ENCODE measurements at places on chromosomes 1 and 21. TPM values are rescaled to one million over a fixed set of nuclear protein-coding genes. Genes with fewer than 3 reads are reported as not detected.

The GTF2B gene
- total RNA-seq, result 60.8 TPM

The CCDC17 gene
- 1.2 TPM for total RNA-seq

- H3K27ac ChIP-seq, result no peak overlapping the region
- H3K4me3 ChIP-seq, result no peak overlapping the region
- no peaks in the 10 kb centered on the region for H3K4me1 ChIP-seq
- no peaks in the 10 kb centered on the region for H3K36me3 ChIP-seq
- H3K27me3 ChIP-seq, result no peaks in the 10 kb centered on the region
Measured at GRCh38 chr1:31441558-31441957, 28.5 kb downstream of the SERINC2 start.

- no peak overlapping the region for H3K4me3 ChIP-seq
- H3K27ac ChIP-seq, result no peak overlapping the region
- no peaks in the 10 kb centered on the region for H3K36me3 ChIP-seq
- DNase-seq, result no peak
Measured at GRCh38 chr1:29523136-29523535, 286.8 kb downstream of the PTPRU start.

GRCh38 chr21:31290765-31291164 lies 53.3 kb downstream of the TIAM1 start:
- H3K27me3 ChIP-seq, result no peaks in the 10 kb centered on the region
- H3K27ac ChIP-seq, result no peak overlapping the region
- DNase-seq, result peak; percentile 27
- no peak overlapping the region for H3K4me3 ChIP-seq
- H3K4me1 ChIP-seq, result no peaks in the 10 kb centered on the region
- H3K36me3 ChIP-seq, result no peaks in the 10 kb centered on the region
